Activated T-helper 17 cell treated with anti-CD3 and anti-CD28 coated beads, Interleukin-2, amount 50 U/mL, for 72 hours (primary cell): ENCODE measurements at places on chromosomes 16 and 17. TPM values are rescaled to one million over a fixed set of nuclear protein-coding genes. Genes with fewer than 3 reads are reported as not detected.
A peak's percentile ranks its signal among the peaks of the same experiment; 100 is the strongest.

Gene KRT24
- total RNA-seq = not detected

Gene CRYBA1
- not detected for total RNA-seq

DNA sequence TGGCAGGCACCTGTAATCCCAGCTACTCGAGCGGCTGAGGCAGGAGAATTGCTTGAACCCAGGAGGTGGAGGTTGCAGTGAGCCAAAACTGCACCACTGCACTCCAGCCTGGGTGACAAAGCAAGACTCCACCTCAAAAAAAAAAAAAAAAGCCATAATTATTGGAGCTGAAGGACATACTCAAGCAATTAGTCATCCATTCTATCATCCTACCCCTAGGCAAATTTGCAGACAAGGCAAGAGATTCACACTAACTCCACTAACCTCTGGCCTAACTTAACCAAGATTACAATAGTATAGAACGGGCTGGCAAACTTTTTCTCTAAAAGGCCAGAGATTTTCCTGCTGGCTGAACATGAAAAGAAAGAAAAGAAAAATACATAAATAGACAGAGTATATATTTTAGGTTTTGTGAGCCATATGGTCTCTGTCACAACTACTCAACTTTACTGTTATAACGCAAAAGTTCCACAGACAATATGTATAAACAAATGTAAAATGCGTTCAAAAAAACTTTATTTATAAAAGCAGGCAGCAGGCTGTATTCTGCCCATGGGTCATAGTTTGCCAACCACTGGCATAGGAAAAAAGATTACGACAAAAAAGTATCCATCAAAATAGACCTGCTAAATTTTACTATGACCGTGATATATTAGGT is 29.7 kb downstream of the BRIP1 start:
- no peaks in the 10 kb centered on the region for H3K27me3 ChIP-seq
- H3K4me1 ChIP-seq = no peaks in the 10 kb centered on the region
- no peak for ATAC-seq
- no peak overlapping the region for H3K4me3 ChIP-seq

GRCh38 chr16:89025636-89026035 is 48.6 kb upstream of the CBFA2T3 start:
- H3K27ac ChIP-seq = peak overlapping the region; percentile 80
- H3K27me3 ChIP-seq = peaks cover 5% of the 10 kb centered on the region

DNA sequence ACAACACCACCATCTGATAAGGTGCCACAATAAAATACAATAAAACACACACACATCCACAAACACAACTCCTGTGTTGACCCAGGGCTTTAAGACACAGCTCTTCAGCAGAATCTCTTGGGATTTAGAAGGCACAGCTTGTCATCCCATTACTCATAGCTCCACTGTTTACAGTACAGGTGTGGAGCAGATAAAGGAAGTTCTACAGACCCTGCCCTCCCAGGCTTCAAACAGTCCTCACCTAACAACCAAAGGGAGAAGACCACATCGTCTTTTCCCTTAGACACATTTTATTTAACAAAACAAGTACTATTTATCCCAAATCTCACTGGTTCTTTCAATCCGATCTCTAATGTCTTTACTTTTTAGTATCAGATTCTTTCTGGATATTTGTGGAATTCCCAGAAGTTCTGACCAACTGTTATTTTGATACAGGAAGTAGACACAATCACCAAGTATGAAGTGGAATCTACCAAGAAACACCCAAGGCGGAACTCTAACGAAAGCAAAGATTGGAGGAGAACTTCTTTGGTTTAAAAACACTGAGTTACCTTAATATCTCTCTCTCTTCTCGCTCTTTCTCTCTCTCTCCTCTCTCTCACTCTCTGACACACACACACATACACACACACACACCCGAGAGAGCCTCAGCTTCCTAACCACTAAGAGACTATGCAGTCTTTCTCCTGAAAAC is 46.1 kb downstream of the CYTH1 start:
- H3K27ac ChIP-seq = peak overlapping the region; percentile 95
- peaks cover 68% of the 10 kb centered on the region for H3K4me1 ChIP-seq
- ATAC-seq = peak; percentile 68
- peak overlapping the region; percentile 91 for H3K4me3 ChIP-seq

GRCh38 chr16:685967-686366 is 1.8 kb upstream of the JMJD8 start:
- H3K27me3 ChIP-seq = no peaks in the 10 kb centered on the region
- peak overlapping the region; percentile 28 for H3K4me3 ChIP-seq
- peaks cover 35% of the 10 kb centered on the region for H3K36me3 ChIP-seq
- H3K4me1 ChIP-seq = peaks cover 4% of the 10 kb centered on the region

DNA sequence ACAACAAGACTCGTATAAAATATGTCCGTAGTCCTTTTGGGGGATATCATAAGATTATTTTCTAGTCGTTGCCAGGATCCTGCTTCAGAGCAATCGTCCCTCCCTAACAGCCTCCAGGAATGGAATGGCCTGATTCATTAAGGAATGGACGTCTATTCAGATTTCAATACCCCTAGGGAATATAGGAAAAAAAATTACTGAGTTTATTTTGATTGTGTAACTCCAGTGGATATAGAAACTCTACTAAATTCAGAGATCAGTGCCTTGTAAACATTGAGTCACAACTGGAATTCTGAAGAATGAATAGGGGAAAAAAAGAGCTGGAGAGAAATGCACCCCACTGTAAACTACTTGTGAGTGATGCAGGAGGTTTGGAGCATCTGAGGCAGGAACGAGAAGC is 1171.5 kb upstream of the GOT2 start:
- H3K27me3 ChIP-seq = no peaks in the 10 kb centered on the region
- H3K4me1 ChIP-seq = no peaks in the 10 kb centered on the region
- H3K4me3 ChIP-seq = no peak overlapping the region
- H3K36me3 ChIP-seq = no peaks in the 10 kb centered on the region
- no peak for ATAC-seq
- no peak overlapping the region for H3K27ac ChIP-seq

DNA sequence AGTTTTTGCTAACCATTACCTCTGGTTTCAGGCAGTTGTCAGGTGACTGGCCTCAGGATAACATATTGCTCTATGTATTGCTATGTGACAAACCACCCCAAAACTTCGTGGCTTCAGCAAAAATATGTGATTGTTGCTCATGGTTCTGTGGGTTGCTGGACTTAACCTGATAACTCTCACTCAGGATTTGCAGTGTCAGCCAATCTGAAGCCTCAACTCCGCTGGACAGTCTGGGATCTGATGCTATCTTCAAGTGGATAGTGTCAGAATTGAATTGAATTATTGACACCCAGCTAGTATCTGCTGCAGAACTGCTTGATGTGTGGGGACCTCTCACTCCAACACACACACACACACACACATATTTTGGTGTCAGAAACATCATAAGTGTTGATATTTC is 34.7 kb upstream of the GUCY2D start:
- no peaks in the 10 kb centered on the region for H3K4me1 ChIP-seq
- H3K27ac ChIP-seq = no peak overlapping the region
- ATAC-seq = no peak
- H3K4me3 ChIP-seq = no peak overlapping the region

DNA sequence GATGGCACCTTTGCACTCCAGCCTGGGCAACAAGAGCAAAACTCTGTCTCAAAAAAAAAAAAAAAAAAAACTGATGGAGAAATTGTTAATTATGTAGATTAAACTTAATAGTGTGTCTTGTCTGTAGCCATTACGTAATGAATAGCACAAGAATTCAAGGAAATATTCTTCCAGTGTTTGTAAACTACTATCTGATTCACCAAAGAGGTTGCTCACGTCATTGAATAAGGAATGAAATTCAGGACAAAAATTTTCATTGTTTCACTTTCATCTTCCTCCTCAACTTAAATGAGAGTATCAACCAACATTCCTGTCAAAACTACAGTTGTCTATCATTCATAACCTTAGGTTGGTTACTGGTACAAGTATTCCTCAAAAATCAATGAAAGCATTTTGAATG is 30.7 kb upstream of the MYO18A start:
- H3K4me3 ChIP-seq = no peak overlapping the region
- H3K36me3 ChIP-seq = no peaks in the 10 kb centered on the region
- no peaks in the 10 kb centered on the region for H3K27me3 ChIP-seq
- ATAC-seq = no peak

- H3K27ac ChIP-seq = no peak overlapping the region
- no peaks in the 10 kb centered on the region for H3K4me1 ChIP-seq
- no peak overlapping the region for H3K4me3 ChIP-seq
- H3K27me3 ChIP-seq = no peaks in the 10 kb centered on the region
- no peaks in the 10 kb centered on the region for H3K36me3 ChIP-seq
Measured at GRCh38 chr17:8572764-8573163, 57.8 kb downstream of the MYH10 start.
